Hematopoietic multipotent progenitor cell treated with erythropoietin and hydrocortisone succinate and interleukin-3 and kit ligand, for 4 days (in vitro differentiated cells): ENCODE measurements at places on chromosomes 1 and 21.
A peak's percentile ranks its signal among the peaks of the same experiment; 100 is the strongest.

DNA sequence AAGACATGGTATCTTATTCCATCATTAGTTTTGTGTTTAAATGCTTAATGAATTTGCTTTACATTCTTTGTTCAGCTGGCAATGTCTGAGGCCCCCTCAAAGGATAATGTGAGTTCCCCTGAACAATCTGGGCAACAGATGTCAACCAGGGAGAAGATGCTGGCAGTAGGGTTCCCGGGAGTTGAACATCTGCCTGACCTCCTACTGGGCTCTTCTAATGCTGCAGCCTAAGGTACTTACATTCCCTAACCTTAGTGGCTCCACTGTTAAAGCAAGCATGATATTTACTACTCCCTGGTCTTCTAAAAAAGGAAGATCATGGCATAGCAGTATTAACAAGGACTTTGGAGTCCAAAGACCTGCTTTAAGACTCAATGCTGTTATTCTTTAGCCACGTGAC lies 574.9 kb upstream of the NR5A2 start:
- DNase-seq = no peak

DNA sequence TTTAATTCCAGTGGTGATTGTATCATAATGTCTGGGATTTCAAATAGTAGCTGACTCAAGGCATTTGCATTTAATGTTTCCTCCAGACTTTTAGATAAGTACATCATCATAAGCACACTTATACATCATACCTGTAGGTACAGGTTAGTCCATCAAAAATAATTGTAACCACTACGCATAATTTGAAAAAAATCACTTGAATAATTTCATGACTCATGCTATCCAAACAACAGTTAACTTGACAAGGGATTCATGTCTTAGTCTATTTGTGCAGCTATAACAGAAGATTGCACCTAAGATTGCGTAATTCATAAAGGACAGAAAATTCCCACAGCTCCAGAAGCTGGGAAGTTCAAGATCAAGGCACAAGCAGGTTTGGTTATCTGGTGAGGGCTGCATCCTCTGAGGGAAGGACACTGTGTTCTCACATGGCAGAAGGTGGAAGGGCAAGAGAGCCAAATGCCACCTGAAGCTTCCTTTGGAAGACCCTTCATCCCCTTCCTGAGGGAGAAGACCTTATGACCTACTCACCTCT lies 801.7 kb upstream of the BRINP3 start:
- DNase-seq = no peak

DNA sequence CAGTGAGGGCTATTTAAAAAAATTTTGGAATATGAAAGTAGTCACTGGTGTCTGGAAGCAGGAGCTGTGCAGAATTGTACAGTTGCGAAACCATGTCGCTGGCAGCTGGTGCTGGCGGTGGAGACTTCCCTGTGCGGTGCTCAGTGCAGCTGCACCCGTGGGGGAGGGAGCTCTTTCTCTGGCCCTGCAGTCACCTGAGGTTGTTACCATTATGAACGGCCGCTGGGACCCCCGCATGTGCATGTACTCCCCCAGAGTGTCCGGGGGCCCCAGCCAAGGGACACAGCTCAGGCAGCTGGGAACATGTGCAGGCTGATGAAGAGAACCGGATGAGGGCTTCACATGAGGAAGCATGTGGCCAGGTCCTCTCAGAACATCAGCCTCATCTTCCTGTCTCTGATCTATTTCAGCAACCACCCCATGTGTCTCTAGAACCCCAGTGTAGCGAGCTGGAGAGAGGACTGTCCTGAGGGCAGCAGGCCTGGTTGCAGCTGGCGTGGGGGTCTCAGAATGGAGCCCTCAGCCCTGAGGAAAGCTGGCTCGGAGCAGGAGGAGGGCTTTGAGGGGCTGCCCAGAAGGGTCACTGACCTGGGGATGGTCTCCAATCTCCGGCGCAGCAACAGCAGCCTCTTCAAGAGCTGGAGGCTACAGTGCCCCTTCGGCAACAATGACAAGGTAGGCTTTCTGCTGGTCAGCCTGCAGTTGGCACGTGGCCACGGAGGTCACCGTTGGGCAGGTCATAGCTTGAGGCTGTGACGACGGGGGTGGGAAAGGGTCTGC lies at the start of gene TRPM2:
Gene TRPM2, plus strand, starts transcription at position 431 of the 780 bp plus-strand sequence. Its CDS starts 80 bp downstream, at position 511.
- DNase-seq = peak; percentile 83

GRCh38 chr1:77582905-77583304 lies 99.6 kb downstream of the ZZZ3 start:
- no peak for DNase-seq

GRCh38 chr21:19692231-19692630 lies 1288.6 kb upstream of the TMPRSS15 start:
- no peak for DNase-seq

DNA sequence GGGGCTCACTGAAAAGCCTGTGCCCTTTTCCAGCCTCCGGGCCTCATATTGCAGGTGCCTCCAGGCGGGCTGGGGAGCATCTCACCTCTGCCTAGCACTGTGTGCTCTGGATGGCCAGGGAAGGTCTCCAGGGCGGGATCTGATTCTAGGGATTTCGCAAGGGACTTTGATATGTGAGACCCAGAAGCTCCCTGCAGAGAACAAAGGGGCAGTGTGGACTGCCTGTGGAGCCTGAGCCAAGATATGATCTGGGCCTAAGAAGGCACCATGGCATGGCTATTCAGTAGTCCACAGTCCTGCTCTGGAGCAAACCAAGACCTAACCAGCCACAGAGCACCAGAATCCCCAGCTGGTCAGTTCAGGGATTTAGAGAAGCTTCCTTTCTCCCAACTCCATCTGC lies 157.2 kb downstream of the ST6GALNAC5 start:
- no peak for DNase-seq

GRCh38 chr1:29062157-29062942 lies 61.4 kb downstream of the TMEM200B start:
- no peak for DNase-seq

- no peak for DNase-seq
Observed at GRCh38 chr1:186569856-186570255, 108.9 kb upstream of the PDC start.

- DNase-seq = peak; percentile 40
Observed at GRCh38 chr1:44532567-44532944, 127.5 kb downstream of the RNF220 start.

DNA sequence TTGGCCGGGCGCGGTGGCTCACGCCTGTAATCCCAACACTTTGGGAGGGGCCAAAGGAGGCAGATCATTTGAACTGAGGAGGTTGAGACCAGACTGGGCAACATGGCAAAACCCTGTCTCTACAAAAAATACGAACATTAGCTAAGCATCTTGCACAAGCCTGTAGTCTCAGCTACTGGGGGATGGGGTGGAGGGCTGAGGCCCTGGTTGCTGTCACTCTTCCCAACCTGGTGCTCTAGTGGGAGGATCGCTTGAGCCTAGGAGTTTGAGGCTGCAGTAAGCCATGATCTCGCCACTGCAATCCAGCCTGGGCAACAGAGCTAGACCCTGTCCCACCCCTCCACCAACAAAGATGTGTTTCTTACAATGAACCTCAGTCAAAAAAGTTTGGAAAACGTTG lies 2.8 kb downstream of the PHGDH start:
- peak; percentile 14 for DNase-seq

DNA sequence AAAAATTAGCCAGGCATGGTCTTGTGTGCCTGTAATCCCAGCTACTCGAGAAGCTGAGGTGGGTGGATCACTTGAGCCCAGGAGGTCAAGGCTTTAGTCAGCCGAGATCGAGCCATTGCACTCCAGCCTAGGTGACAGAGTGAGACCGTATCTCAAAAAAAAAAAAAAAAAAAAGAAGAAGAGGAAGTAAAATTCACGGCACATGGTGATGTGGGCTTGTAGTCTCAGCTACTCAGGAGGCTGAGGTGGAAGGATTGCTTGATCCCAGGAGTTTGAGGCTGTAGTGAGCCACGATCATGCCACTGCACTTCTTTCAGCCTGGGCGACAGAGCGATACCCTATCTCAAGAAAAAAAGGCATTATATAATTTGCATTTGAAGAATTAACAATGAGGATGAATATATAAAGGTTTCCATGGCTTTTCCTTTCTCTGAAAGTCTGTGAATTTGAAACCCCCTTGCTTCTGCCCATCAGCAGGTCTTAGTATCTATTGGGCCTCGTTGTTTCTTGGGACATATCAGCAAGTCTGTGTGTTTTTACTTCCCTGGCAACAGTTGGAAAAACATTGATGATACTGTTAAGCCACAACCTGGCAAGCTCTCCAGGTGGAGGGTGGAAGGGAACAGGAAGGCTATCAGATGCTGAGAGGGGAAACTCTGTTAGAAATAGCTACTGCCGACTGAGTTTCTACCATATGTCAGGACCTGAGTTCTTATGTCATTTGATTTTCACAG lies 4.6 kb upstream of the PLA2G2D start:
- peak; percentile 18 for DNase-seq

- peak; percentile 78 for DNase-seq
Observed at GRCh38 chr1:247407180-247407616, 8.8 kb upstream of the NLRP3 start.

DNA sequence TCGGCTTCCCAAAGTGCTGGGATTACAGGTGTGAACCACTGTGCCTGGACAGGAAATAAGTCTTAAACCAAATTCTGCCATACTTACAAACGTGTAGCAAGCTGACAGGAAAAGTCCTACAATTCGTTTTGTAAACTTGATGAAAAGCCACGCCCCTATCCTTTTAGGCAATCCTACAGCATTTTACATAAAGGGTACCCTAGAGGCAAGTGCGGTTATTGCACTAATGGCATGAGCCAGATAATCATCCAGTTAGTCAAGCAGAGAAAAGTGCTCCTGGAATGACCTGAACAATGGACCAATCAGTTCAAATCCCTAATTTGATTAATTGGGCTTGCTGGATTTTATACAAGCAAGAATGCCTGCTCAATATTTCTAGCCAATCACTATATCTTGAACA lies 338.2 kb downstream of the KIF26B start:
- DNase-seq = peak; percentile 51

DNA sequence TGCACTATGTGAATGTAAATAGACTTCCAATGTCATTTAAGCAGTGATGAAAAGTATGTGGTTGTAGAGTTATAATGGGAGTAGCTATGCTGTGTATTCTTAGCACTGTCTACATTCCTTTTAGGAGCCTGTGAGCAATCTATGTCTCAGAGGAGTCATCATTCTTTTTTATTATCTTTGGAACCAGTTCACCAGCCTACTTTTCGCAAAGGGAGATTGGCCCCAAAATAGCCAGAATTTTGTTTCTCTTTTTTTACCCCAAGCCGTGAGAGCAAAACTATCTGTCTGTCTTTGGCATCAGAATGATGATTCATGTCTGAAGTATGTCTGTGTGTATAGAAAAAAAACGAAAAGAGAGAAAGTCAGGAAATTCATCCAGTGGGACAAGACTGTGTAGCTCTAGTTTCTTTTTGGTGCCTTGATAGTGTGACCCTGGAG lies 44.2 kb downstream of the OSBPL9 start:
- DNase-seq = peak; percentile 18

DNA sequence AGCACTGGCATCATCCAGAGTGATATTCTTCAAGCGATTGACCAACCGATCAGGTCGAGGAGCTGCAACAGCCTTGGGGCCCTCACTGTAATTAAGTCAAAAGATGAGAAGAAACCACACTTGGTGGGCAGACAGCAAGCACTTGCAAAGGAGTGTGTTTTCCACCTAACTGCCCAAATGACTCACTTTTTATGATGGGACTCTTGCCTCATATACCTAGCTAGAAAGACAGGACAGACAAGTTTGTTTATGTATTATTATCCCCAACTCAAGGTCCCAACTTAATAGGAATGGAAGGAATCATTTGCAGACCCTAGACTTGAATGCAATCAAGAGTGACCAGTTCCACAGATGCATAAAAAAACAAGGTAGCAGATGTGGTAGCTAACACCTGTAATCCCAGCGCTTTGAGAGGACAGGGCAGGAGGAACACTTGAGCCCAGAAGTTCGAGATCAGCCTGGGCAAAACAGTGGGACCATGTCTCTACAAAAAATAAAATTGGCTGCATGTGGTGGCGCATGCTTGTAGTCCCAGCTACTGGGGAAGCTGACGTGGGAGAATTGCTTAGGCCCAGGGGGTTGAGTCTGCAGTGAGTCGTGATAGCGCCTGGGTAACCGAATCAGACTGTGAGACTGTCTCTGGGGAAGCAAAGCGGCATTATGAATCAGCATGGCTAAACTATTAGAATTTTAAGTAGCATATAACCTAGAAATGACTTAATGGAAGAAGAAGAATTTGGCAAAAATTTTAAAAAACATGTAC lies 2.3 kb upstream of the NRAS start:
- no peak for DNase-seq

- no peak for DNase-seq
Observed at GRCh38 chr1:245978915-245979314, 528.2 kb downstream of the SMYD3 start.

DNA sequence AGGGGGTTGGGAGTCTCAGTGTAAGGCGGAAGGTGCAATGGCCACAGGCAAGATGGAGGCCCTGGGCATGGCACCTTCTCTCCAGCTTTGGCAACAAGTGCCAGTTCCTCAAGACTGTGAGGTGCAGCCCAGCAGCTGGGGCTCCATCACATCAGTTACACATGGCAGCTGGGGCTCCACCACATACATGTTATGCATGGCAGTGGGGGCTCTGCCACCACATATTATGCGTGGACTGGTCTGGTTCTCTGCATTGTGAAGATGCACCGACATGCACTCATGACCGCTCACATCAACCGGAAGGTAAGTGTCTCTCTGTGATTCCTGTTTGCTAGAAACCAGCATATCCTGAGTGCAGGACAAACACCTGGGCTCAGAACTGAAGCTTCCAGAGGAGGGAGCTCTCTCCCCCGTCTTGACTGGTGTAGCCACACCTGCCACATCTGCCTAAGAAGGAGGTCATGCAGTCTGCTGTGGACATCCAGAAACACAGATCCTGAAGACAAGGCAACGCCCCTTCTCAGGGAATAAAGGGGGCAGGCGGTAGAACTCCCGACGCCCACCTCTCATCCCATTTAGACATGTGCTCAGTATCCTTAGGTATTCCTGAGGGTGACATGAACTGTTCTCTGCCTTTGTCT lies 104.1 kb upstream of the TMPRSS2 start:
- DNase-seq = no peak

- DNase-seq = peak; percentile 72
Observed at GRCh38 chr1:167924102-167924501, 10.2 kb upstream of the ADCY10 start.

- no peak for DNase-seq
Observed at GRCh38 chr1:19130468-19130867, 79.6 kb downstream of the UBR4 start.

DNA sequence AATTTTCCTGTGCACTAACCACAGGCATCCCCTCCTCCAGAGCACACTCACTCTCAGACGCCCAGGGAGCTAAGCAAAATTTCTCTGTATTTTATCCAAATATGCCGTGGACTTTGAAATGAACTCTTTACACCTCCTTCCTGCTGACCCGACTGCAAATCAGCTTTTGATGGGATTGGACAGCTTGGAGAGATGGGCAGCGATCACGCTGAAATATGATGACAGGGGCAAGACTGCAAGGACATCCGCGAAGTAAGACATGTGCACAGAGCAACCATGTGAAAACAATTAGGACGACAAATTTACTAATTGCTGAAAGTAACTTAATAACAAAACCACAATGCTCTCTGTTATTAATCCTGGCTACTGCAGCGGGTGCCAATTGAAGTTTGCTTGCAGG lies 64.6 kb upstream of the CLDN14 start:
- no peak for DNase-seq

DNA sequence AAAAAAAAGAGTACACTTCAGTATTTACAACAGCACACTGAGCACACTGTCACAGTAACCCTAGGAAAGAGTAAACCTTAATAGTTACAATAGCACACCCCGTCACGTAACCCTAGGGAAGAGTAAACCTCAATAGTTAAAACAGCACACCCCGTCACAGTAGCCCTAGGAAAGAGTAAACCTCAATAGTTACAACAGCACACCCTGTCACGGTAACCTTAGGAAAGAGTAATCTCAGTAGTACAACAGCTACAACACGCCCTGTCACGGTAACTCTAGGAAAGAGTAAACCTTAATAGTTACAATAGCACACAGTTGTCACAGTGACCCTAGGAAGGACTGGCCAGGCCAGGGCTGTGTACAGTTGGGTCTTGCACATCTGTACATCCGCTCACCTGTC lies 3.0 kb downstream of the CDK11A start:
- no peak for DNase-seq
